ENCODE measurements at places on chromosomes 12 and 14.
A peak's percentile ranks its signal among the peaks of the same experiment; 100 is the strongest.

DNA sequence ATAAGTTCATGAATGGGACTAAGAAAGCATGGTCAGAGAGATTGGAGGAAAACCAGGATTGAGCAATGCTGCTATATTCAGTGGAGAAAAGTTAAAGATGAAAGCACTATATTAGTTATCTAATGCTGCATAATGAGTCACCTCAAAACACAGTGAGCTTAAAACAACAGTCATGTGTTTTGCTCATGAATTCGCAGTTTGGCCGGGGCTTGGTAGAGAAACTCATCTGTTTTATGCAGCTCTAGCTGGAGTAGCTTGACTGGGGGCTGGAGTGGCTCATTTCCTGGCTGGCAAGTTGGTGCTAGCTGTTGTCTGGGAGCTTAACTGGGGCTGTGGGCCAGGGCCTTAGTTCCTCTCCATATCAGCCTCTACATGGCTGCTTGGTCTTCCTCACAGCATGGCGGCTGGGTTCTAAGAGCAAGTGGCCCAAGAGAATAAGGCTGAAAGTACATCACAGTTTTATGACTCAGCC is 90.1 kb downstream of the ADCK1 start:
- DNase-seq, result peak; percentile 89

DNA sequence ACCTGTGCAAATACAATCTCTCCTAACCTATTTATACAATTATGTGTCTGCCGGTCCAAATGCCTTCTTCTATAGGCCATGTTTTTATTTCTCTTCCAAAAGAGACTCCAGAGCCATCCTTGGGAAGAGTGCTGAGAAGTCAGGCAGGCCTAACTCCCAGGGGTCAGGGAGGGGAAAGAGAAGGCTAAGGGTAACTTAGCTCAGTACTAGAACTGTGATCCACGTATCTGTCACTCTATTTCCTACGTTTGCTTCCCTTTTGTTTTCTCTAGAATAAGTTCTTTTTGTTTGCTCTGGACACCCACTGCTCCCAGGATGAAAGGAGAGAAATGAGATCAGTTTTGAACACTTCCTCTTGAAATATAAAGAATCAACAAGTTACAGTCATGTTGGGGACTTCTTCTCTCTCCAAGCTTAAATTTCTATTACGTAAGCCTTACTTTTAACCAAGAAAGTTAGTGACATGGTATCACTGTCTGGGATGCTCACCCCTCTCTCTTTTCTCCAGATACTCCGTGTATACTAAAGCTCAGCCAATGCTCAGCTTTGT is 79.2 kb downstream of the DAD1 start:
- no peak for DNase-seq

DNA sequence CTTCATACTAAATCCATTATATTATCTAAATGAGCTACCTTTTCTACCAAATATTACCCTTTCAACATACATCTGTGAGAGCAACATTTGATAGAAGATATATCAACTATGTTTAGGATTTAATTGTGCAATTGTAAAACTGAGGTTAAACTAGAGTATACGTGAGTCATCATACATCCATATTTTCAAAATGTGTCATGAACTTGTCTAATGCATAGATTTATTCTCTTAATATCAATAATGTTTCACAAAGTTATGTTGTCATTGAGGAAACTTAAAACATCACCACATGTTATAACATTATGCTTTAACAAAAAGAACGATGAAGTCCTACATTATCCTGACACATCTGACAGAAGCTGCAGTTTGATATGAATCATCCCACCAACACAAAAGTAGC is 645.5 kb upstream of the NOVA1 start:
- DNase-seq, result peak; percentile 59

DNA sequence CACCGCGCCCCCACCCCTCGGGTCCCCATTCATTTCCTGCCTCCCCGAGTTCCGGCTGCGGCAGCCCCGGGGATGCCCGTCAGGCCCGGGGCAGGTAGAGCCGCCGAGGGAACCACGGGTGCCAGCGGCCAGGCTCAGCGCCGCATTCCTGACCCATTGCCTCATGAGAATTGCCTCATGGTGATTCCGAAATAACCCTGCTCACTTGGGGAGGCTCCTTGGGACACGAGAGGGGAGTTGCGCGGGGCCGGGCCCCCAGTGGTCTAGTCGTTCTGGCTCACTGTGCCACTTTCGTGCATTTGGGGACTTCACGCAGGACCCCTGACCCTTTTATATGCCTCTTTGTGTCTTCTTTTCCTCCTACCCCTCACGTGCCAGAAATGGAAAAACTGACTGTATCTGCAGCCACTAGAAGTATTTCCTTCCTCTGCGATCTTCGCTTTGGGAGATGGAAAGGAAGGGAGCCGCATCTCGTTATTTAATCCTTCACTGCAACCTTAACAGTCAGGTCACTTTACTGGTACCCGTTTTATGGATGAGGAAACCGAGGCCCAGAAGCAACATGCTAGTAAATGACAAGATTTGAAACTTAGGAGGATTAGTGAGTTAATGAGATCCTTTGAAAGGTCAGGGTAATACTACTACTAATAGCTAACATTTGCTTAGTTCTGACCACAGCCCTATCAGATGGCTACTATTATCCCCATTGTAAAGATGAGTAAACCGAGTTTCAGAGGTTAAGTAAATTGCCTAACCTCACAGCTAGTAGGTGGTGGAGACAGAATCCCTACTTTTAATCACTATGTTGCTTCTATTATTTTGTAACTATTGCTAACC is 768 bp downstream of the PTPN11 start:
- peak; percentile 92 for DNase-seq

DNA sequence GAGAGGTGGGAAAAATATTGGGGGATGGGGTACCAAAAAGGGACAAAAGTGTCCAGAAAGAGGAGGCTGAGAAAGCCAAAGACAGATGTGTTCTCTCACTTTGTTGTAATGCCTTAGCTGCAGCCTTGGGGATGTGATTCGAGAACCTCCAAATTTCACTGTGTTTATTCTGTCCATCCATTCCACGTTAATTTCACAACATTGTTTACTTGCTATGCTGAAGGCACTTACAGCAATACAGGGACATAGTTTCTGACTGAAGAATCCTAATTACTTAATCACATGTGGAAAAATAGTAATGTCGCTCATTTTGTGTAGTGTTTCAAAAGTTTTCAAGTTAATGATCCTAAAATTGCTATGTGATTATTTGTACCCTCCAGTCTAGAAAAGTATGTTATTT is 146.2 kb upstream of the SLC38A2 start:
- DNase-seq, result no peak

Measured in epithelial cell of esophagus (primary cell).